Left kidney (tissue), 8 donors: ENCODE measurements at places on chromosomes 2 and 18. TPM values are rescaled to one million over a fixed set of nuclear protein-coding genes. Genes with fewer than 3 reads are reported as not detected.

NEURL3 gene
- polyA plus RNA-seq = 4.1 TPM

ABCG5 gene
- polyA plus RNA-seq = 0.63 TPM

C2orf78 gene
- polyA plus RNA-seq = not detected

ALKAL2 gene
- polyA plus RNA-seq = 4.9 TPM

MAP4K4 gene
- polyA plus RNA-seq = 88.4 TPM

DNA sequence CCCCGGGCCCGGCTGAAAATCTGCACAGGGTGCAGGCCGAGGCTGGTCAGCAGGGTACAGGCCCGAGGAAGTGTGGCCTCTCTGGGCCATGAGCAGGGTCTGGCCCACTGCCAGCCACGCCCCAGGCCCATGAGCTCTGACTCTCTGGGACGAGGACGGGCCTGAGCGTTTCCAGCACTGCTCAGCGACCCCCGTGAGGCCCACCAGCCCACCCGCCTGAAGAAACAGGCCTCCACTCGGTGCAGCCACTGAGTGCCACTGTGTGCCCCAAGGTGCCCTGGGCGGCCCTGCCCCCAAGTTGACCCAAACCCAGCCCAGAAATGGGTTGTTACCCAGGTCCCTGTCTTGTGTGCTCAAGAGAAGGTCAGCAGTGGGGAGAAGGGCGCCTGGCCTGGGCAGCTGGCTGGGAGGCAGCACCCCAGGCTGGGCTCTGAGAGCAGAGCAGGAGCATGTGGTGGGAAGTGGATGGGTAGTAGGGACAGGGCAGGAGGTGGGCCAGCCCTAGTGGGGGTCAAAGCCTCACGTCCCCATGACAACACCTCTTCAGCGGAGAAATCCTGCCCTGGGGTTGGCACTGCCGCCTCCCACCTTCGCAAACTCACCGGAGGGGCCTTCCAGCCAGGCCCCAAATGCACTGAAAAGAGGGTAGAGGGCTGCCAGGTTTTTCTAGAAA is 2.1 kb upstream of the SNED1 start:
- no peak for DNase-seq

DNA sequence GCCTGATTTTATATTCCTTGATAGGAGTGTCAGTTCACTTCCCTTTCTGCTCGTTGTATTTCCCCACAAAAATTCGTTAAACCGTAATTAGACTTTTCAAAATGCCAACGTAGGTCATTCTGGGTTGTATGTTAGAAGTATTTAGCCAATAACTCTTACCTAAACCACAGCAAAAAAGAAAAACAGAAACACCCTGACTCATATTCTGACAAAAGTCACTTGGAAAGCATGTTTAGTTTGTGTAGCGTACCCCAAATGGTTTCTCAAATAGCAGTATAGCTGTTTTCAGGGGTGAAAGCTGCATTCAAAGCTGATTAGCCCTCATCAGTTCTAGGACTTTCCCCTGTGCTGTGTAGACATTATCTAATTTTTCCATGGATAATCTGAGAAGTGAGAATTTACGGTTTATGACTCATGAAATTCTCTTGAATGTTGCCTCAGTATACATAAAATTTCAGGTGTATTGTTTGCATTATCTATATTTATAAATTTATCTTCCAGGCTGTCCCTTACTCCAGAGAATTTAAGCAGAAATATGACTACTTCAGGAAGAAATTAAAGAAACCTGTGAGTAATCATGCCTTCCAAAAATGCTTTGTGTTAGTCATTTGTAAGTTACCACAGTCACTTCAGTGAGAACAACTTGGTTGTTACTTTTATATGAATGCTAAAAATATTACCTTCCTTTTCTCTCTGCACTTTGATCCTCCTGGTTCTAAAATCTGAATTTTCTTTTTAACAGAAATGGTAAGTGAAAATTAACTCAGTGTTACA is 264.9 kb downstream of the ALPK2 start:
- no peak for DNase-seq

GRCh38 chr2:55498582-55498981 is 20.9 kb upstream of the CFAP36 start:
- DNase-seq = no peak

GRCh38 chr2:152396051-152396511 is 61.1 kb downstream of the FMNL2 start:
- no peak for DNase-seq

- DNase-seq = no peak
Observed at GRCh38 chr18:37534627-37535026, 31.0 kb downstream of the CELF4 start.

- DNase-seq = no peak
Observed at GRCh38 chr2:37149626-37150322, 7.0 kb downstream of the EIF2AK2 start.

DNA sequence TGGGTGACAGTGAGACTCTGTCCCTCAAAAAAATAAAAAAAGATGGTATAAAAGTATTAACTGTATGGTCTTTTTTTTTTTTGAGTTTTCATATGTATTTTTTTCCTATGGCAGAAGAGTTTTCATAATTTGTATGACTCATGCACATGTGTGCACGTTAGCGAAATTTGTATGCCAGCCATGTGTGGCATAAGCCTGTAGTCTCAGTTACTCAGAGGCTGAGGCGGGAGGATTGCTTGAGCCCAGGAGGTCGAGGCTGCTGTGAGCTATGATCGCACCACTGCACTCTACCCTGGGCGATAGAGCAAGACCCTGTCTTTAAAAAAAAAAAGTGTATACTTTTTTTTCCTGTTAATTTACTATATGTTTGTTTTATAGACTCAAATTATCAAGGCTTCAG is 160.8 kb downstream of the TGIF1 start:
- DNase-seq = no peak
